Suprapubic skin (tissue), 4 donors: ENCODE measurements at places on chromosomes 16 and 17.

DNA sequence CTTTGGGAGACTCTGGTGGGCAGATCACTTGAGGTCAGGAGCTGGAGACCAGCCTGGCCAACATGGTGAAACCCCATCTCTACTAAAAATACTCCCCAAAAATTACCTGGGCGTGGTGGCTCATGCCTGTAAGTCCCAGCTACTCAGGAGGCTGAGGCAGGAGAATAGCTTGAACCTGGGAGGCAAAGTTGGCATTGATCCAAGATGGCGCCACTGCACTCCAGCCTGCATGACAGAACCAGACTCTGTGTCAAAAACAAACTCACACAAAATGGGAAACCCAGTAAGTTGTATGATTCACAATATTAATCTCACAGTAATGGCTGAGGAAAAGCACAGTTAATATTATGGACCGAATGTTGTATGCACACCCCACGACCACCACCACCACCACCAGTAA lies 24.3 kb downstream of the WSB1 start:
- H3K27ac ChIP-seq, result no peak overlapping the region
- peaks cover 25% of the 10 kb centered on the region for H3K4me1 ChIP-seq
- H3K36me3 ChIP-seq, result peaks cover 44% of the 10 kb centered on the region
- no peak overlapping the region for H3K4me3 ChIP-seq
- no peak for DNase-seq

- no peak for DNase-seq
- H3K36me3 ChIP-seq, result peaks cover 10% of the 10 kb centered on the region
- H3K27me3 ChIP-seq, result peaks cover 64% of the 10 kb centered on the region
- peak overlapping the region; percentile 45 for H3K4me3 ChIP-seq
- H3K4me1 ChIP-seq, result peaks cover 32% of the 10 kb centered on the region
Observed at GRCh38 chr17:74860872-74861661, 1.4 kb upstream of the GRIN2C start.

GRCh38 chr17:70157151-70157550 lies 12.2 kb upstream of the KCNJ2 start:
- DNase-seq, result no peak
- peaks cover 3% of the 10 kb centered on the region for H3K27me3 ChIP-seq
- no peaks in the 10 kb centered on the region for H3K36me3 ChIP-seq
- no peak overlapping the region for H3K4me3 ChIP-seq
- H3K4me1 ChIP-seq, result no peaks in the 10 kb centered on the region

DNA sequence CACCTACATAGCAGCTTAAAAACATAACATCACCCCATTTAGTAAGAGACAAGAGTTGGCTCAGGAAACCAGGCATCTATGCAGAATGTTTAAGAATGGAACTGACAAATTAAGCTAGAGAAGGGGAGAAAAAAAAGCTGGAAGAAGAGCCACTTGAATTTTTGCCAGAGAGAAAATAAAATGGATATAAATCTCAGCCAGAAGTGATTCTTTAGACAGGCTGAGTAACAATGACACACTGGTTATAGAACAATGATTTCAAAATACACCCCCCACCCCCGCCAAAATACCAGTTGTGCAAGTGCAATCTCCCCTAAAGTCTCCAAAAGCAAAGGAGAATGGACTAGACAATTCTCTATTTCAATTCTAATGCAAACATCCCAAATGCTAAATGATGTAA lies 22.4 kb downstream of the LSM12 start:
- no peak for DNase-seq
- peaks cover 33% of the 10 kb centered on the region for H3K4me1 ChIP-seq
- H3K27me3 ChIP-seq, result no peaks in the 10 kb centered on the region
- no peak overlapping the region for H3K4me3 ChIP-seq
- peak overlapping the region; percentile 11 for H3K27ac ChIP-seq

GRCh38 chr17:44004077-44004760 lies at the start of gene NAGS:
Gene NAGS, plus strand, starts transcription at chr17:44004622. Its CDS starts 42 bp downstream, at chr17:44004664.
- no peaks in the 10 kb centered on the region for H3K36me3 ChIP-seq
- DNase-seq, result no peak
- H3K27me3 ChIP-seq, result peaks cover 22% of the 10 kb centered on the region
- H3K4me3 ChIP-seq, result peak within 1 kb of the TSS; percentile 57

- H3K27ac ChIP-seq, result no peak overlapping the region
- DNase-seq, result no peak
- peaks cover 2% of the 10 kb centered on the region for H3K27me3 ChIP-seq
Observed at GRCh38 chr17:13113821-13114525, 96.1 kb upstream of the ELAC2 start.

DNA sequence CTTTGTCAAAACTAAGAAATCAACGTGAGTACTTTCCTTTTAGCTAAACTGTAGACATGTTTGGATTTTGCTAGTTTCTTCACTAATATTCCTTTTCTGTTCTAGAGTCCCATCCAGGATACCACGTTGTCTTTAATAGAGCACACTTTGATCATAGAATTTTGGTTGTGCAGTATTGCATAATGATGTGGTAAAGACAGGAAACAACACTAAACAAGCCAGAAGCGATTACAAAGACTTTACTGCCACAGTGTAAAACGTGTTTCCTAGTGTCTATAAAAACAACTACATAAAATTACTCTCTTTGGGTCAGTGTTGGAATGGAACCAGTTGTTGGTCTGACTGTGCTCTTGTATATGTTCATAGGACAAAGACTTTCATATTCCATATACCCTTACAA lies 19.3 kb downstream of the SHISA9 start:
- no peaks in the 10 kb centered on the region for H3K36me3 ChIP-seq
- DNase-seq, result no peak
- no peak overlapping the region for H3K4me3 ChIP-seq
- H3K27ac ChIP-seq, result no peak overlapping the region
- no peaks in the 10 kb centered on the region for H3K4me1 ChIP-seq

DNA sequence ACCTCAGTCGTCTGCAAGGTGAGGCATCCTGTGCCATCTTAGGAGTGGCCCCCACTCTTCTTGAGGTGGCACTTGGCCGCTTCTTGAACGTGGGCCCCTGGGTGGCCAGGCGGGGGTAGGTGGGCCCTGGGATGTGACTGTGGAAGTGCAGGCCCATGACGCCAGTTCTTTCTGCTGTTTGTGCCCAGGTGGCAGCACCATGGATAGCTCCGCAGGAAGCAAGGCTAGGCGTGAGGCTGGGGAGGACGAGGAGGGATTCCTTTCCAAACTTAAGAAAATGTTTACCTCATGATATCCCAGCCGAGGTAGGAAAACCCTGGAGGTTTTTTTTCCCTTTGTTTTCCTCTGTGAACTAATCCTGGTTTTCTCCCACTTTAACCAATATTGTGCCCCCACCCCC lies 19.8 kb downstream of the NMRAL1 start:
- H3K4me3 ChIP-seq, result no peak overlapping the region
- H3K27me3 ChIP-seq, result no peaks in the 10 kb centered on the region
- no peak overlapping the region for H3K27ac ChIP-seq

- H3K27me3 ChIP-seq, result no peaks in the 10 kb centered on the region
- DNase-seq, result no peak
- H3K4me1 ChIP-seq, result no peaks in the 10 kb centered on the region
- H3K4me3 ChIP-seq, result no peak overlapping the region
- H3K27ac ChIP-seq, result no peak overlapping the region
Observed at GRCh38 chr17:71464241-71464640, 656.6 kb upstream of the SOX9 start.

GRCh38 chr17:37489197-37490001 lies at the start of gene DUSP14:
Gene DUSP14, plus strand, starts transcription at chr17:37489891. Its CDS starts 22,382 bp downstream, at chr17:37512273.
- peak within 1 kb of the TSS; percentile 93 for H3K4me3 ChIP-seq
- no peaks in the 10 kb centered on the region for H3K36me3 ChIP-seq
- H3K27ac ChIP-seq, result peak within 1 kb of the TSS; percentile 99
- peaks cover 68% of the 10 kb centered on the region for H3K4me1 ChIP-seq
- DNase-seq, result peak; percentile 84
- no peaks in the 10 kb centered on the region for H3K27me3 ChIP-seq

- no peaks in the 10 kb centered on the region for H3K36me3 ChIP-seq
- H3K27me3 ChIP-seq, result peaks cover 11% of the 10 kb centered on the region
- no peak overlapping the region for H3K4me3 ChIP-seq
- no peak for DNase-seq
- no peak overlapping the region for H3K27ac ChIP-seq
Observed at GRCh38 chr17:57750109-57750871, 5.2 kb upstream of the CCDC182 start.

DNA sequence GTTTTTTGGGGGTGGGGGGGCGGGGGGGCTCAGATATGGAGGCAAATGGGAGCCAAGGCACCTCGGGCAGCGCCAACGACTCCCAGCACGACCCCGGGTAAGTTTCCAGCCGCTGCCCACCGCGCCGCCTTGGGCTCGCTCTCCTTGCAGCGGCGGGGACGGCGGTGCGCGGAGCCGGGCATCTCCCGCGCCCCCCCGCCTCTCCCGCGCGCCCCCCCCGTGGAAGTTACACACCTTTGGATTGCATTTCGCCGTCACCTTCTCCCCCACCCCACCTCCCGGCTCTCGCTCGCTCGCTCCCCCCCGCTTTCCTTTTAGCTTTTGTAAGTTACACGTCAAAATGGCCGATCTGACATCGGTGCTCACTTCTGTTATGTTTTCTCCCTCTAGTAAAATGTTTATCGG lies 387 bp downstream of the MSI2 start:
- peaks cover 32% of the 10 kb centered on the region for H3K4me1 ChIP-seq
- H3K36me3 ChIP-seq, result no peaks in the 10 kb centered on the region
- H3K4me3 ChIP-seq, result peak overlapping the region; percentile 95
- no peaks in the 10 kb centered on the region for H3K27me3 ChIP-seq

- H3K27ac ChIP-seq, result no peak overlapping the region
- no peaks in the 10 kb centered on the region for H3K4me1 ChIP-seq
- H3K4me3 ChIP-seq, result no peak overlapping the region
- no peak for DNase-seq
- H3K36me3 ChIP-seq, result no peaks in the 10 kb centered on the region
- peaks cover 65% of the 10 kb centered on the region for H3K27me3 ChIP-seq
Observed at GRCh38 chr17:5769593-5770354, 185.5 kb upstream of the NLRP1 start.

GRCh38 chr17:68134046-68134637 lies 98.6 kb downstream of the KPNA2 start:
- H3K36me3 ChIP-seq, result peaks cover 19% of the 10 kb centered on the region
- no peak overlapping the region for H3K27ac ChIP-seq
- no peak for DNase-seq
- no peak overlapping the region for H3K4me3 ChIP-seq

DNA sequence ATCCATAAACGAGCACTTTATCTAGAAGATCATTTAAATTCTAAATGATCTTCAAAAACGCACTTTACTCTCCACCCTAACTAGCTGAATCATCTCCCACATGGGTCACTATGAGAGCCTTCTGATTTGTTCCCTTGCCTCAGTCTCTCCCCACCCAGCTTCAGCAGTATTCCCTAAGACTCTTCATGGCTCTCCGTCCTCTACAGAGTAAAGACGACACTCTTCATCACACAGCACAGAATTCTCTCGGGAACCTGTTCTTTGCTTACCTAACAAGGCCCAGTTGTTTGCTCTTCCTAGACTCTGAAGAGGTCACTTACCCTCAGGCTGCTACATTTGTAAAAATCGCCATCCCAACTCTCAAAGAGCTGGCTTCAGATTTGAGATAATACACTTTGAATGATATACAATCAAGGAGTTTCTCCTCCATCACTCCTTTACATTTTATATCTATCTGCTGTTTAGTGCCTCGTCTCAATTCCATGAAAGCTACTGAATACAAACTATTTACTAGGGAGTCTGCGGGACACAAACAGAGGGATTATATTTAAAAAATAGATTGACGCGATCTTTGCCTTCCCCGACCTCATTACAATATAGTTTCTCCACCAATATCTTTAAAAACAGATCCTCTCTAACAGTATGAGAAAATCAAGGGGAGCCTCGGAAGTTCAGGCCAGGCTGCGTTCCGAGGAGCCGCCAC lies 511 bp upstream of the LIG3 start:
- H3K4me1 ChIP-seq, result peaks cover 31% of the 10 kb centered on the region
- peak overlapping the region; percentile 86 for H3K4me3 ChIP-seq
- H3K36me3 ChIP-seq, result no peaks in the 10 kb centered on the region
- DNase-seq, result no peak
- peak overlapping the region; percentile 98 for H3K27ac ChIP-seq

DNA sequence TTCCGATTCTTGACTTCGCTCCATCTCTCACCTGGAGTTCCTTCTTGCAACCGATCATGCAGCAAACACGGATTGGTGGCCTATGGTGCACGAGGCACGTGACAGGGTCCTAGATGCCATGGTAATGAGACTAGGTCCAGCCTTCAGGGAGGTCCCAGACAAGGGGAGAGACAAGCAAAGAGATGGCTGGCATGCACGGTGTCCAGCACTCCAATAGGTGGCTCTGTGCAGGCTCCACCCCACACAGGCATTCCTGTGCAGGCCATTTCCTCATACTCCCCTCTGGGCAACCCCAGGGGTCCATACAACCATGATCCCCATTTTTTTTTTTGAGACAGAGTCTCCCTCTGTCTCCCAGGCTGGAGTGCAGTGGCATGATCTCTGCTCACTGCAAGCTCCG lies 31.3 kb downstream of the WNT9B start:
- no peak overlapping the region for H3K27ac ChIP-seq
- no peaks in the 10 kb centered on the region for H3K4me1 ChIP-seq

DNA sequence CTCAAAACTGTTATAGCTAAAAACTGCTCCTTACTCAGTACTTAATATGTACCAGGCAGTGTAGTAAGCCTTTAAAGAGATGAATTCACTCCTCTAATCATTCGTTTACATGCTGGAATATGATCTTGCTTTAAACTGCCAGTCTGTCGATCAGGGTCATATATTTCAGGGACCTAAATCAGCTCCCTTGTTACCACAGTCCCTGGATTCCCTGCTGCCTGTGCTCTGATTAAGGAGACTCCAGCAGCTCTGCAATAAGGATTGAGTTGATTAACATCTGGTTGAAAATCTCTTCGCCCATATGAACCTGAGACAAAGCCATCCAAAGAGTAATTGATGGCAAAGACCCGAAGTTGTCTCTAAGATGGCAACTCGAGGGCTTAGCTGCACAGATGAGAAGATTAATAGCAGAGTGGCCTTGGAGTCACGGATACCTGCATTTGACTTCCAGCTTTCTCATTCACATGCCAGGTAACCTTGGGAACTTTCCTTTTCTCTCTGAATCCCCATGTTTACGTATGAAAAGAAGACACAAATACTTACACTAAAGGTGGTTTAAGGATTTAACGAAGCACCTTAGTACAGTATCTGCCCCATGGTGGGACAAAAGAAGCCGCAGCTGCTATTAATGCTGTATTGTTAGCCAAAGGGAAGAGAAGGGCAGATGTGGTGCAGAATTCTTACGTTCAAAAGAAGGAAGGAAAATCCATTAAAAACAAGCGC lies 68.2 kb downstream of the VAT1L start:
- no peak overlapping the region for H3K27ac ChIP-seq
- no peaks in the 10 kb centered on the region for H3K36me3 ChIP-seq
- DNase-seq, result no peak
- no peak overlapping the region for H3K4me3 ChIP-seq

DNA sequence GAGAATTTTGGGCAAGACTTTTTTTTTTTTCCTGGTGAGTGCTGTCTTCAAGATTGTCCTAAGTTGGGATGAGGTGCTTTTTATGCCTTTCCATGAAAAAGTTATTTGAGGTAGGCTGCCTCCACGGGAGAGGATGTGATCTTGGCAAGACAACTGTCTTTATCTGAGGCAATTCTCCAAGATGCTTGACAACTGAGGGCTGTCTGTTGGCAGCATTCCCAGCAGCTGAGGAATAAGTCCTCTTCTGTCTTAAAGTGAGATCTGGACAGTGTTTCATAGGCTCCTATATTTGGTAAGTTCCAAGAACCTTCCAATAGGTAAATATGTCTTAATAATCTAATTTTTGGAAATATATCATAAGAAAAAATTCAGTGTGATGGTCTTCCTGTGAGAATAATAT lies 662.0 kb downstream of the CDH11 start:
- DNase-seq, result no peak
- H3K4me1 ChIP-seq, result no peaks in the 10 kb centered on the region
- no peaks in the 10 kb centered on the region for H3K36me3 ChIP-seq
- no peak overlapping the region for H3K27ac ChIP-seq

GRCh38 chr17:47221154-47221553 lies 12.0 kb downstream of the MYL4 start:
- no peak overlapping the region for H3K27ac ChIP-seq
- H3K4me1 ChIP-seq, result peaks cover 19% of the 10 kb centered on the region
- DNase-seq, result peak; percentile 52
- no peaks in the 10 kb centered on the region for H3K36me3 ChIP-seq
